ENCODE measurements at places on chromosomes 4 and X.

DNA sequence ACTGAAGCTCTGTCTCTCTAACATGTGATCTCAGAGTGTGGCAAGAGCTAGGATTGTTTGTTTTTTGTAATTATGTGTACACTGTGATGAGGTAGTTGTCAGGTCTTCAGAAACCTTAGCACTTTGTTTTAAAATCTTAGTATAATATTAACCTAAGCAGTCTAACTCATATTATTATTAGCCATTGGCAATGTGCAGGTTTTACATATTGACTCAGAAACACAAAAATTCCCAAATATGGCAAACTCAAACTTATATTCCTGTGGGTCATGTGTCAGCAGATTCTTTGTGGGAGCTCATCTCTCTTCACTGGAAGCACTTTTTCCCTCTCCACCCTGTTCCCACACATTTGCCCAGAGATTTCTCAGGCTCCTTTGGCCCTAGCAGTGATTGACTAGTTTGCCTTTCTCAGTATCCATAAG is 8.2 kb upstream of the PWWP3B start:
- no peak overlapping the region for H3K27ac ChIP-seq
- H3K4me3 ChIP-seq, result no peak overlapping the region
- no peak for DNase-seq
- no peaks in the 10 kb centered on the region for H3K36me3 ChIP-seq
- no peaks in the 10 kb centered on the region for H3K4me1 ChIP-seq

GRCh38 chrX:51435101-51435500 is 61.3 kb downstream of the NUDT11 start:
- DNase-seq, result no peak
- H3K27ac ChIP-seq, result no peak overlapping the region
- no peaks in the 10 kb centered on the region for H3K4me1 ChIP-seq
- H3K4me3 ChIP-seq, result no peak overlapping the region
- H3K36me3 ChIP-seq, result peaks cover 2% of the 10 kb centered on the region

DNA sequence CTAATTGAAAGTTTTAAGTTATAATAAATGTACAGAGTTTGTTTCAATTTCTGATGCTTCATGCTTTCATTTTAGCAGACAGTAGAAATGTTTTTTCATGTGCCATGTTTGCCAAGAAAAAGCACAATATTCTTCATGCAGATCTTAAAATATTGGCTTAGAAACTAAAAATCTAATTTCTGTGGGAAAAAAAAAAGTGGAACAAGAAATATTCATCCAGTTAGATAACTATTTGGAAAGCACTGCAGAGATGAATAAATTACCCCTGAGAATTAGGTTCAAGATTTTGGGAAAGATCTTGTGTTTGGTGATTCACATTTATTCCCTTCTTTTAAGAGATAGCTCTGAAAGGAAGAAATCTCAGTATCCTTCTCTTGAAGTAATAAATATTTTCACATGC is 912.5 kb downstream of the C4orf33 start:
- no peaks in the 10 kb centered on the region for H3K36me3 ChIP-seq
- H3K4me1 ChIP-seq, result no peaks in the 10 kb centered on the region
- no peaks in the 10 kb centered on the region for H3K27me3 ChIP-seq
- H3K27ac ChIP-seq, result no peak overlapping the region

DNA sequence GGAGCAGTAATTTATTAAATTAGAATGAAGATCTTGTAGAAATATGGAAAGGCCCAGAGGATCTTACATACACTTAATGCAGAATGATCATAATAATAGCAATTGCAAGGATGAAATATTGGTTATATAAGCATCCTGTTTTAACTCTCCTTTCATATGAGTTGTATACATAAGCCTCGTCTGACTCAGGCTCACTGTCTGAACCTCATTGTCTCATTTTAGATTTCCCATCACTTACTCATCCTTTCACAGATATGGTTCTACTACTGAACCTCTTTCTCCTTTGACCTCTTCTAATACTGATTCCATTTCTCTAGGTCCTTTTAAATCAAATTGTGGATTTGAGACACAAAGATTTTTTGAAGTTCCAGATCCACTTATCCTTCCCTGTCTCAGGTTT is 277.3 kb upstream of the TRPC5 start:
- H3K4me3 ChIP-seq, result no peak overlapping the region
- H3K36me3 ChIP-seq, result no peaks in the 10 kb centered on the region
- no peak for DNase-seq
- no peak overlapping the region for H3K27ac ChIP-seq
- H3K4me1 ChIP-seq, result no peaks in the 10 kb centered on the region
